Epithelial cell of proximal tubule (primary cell): ENCODE measurements at places on chromosomes 3 and 15.

- peak; percentile 33 for DNase-seq
Observed at GRCh38 chr15:48925714-48926223, 38.0 kb downstream of the SHC4 start.

DNA sequence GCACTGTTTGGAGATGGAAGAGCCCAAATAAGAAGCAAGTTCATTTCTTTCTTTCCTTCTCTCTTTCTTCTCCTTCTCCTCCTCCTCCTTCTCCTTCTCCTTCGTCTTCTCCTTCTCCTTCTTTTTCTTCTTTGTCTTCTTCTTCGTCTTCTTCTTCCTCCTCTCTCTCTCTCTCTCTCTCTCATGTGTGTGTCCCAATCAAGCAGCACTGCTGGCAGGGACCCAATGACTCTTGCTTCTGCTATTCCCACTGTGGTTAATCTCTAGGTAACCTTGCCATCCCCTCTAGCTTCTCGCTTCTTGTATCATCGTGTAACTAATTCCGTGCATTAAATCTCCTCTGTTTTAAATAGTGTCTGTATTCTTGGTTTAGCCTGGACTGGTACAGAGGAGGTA lies 26.1 kb upstream of the ZNF280D start:
- DNase-seq = peak; percentile 25

- DNase-seq = no peak
Observed at GRCh38 chr3:62159709-62160092, 213.6 kb downstream of the FEZF2 start.

- DNase-seq = no peak
Observed at GRCh38 chr3:80688814-80689213, 921.0 kb upstream of the ROBO1 start.

DNA sequence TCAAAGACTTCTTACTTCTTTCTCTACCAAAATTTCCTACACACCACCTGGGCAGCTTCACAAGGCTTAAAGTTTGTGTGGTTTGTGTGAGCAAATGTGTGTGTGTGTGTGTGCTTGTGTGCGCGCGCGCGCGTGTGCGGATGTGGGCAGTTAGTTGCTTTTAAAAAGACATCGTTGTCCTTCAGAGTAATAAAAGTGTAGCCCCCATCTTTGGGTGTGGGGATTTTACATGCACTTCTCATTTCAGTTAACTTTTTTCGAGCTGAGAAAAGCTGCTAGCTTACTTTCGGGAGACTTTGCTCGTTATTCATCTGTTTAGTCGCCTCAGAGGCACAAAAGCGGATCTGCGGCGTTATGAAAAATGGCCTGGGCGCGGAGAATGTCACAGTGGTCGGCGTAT lies 36.0 kb downstream of the ZIC4 start:
- DNase-seq = no peak
